Hindlimb muscle (tissue), 1 donor: ENCODE measurements at places on chromosomes 2 and 18. TPM values are rescaled to one million over a fixed set of nuclear protein-coding genes. Genes with fewer than 3 reads are reported as not detected.

DNA sequence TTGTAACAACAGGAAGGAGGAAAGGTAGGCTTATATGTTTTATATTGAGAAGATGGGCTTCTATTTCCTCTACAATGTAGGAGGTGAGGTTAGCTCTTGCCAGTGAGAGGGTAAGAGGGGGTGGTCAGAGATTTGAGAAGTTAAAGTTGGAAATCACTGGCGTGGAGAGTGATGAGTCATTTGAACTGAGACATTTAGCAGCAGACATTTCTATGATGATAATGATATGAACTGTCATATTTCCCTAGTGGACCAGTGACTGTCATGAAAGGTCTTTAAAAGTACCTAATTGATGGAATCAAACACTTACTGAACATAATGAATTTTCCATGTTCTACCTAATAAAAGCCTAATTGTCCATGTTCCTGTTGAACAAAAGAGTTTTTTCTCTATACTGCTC lies 126.1 kb downstream of the FAM161A start:
- no peak for DNase-seq

GRCh38 chr2:67389286-67389685 lies 7.8 kb upstream of the ETAA1 start:
- no peak for DNase-seq

DNA sequence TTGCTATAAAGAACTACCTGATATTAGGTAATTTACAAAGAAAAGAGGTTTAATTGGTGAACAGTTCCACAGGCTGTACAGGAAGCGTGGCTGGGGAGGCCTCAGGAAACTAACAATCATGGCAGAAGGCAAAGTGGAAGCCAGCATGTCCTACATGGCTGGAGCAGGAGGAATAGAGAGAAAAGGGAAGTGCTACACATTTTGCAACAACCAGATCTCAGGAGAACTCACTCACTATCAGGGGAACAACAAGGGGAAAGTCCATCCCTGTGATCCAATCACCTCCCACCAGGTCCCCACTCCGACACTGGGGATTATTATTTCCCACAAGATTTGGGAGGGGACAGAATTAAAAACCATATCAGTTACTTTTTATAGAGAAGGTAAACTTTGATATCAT lies 273.5 kb upstream of the MMADHC start:
- no peak for DNase-seq

- DNase-seq: no peak
Measured at GRCh38 chr18:42632801-42633200, 482.7 kb downstream of the RIT2 start.

DNA sequence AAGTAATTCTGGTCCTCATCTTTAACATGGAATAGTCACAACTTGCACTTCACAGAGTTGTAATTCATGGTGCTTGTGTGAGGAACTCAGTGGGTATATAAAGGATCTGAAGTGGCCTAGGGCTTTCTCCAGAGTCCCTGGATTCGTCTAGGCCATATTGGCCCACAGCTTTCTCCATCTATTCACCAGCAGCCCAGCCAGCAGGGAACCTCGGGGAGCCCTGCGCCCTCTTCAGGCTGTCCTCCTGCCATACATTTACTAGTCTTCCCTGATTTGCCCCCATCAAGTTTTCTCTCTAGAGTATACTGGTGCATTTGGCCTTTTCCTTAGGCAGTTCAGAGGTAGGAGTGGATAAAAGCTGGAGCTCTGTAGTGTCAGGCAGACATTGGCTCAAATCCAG lies 278.3 kb downstream of the MYCN start:
- DNase-seq: no peak

DNA sequence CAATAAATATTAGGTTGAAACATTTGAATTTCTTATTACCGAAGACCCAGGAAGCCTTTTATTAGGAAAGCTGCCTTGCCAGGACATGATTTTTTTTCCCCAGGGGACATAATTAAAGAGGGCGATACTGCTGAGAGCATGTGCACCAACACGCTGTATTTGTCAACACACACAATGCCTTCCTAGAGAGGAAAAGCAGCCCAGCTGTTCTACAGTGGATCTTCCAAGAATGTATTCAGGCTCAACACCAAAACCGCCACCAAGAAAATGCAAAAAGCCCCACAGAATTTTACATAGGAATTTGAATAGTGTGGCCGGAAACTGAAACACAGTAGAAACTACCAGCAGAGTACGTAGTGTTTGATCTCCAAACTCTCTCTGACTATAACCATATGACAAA lies 320.4 kb downstream of the DLGAP1 start:
- no peak for DNase-seq

GRCh38 chr18:8813611-8814010 lies 108.3 kb downstream of the MTCL1 start:
- no peak for DNase-seq

DNA sequence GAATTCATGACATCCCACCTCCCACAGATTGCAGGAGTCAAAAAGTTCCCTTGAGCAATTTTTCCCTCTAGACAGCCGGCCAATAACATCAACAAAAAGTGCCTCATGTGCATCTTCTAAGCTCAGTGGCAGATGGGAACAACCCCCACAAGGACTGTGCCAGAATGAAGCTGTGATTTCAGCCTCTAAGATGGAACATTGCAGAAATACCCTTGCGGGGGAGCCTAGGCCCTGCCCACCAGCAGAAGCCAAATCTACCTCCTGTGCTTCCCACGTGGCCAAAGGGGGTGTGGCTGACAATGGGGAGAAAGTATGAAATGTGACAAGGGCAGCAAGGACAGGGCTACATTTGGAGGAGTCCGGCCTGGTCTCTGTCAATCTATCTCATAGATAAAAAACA lies 482.3 kb downstream of the TGIF1 start:
- DNase-seq: no peak

GRCh38 chr2:42132191-42132965 lies 36.8 kb upstream of the EML4 start:
- DNase-seq: no peak

DNA sequence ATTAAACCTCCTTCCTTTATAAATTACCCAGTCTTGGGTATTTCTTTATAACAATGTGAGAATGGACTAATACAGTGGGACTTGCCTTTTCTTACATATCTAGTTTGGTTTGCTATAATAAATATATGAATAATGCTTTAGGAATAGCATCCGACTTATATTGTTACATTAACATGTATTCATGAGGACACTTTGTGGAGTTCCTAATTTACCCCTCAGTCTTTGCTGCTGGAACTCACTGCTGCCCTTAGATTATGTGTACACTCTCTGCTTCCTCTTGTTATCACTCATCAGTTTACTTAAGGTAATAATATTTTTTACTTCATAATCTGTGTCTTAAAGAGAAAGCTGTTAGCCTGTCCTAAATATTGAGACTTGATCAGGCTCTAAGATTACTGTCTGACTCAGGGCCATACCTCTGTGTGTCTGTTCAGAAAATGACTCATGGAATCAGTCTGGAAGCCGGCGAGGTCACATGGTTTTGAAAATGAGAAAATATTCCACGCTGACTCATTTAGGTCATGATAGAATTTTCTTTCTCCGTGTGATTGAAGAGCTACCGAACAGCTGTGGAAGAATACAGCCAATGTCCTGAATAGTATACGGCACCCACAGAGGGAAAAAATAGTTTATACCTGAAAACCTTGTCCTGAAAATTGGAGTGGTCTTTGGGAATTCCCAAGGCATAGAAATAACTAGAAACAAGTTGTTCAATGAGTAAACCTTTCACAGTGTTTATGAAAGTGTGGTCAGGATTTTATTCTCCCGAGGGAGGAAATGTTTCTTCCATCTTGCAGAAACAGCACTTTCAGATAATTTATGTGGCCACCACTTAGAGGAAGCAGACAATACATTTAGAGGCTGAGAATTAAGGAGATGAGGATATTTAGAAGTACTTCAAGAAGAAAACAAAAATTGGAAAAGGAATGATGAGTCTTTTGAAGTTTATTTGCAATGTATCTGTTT lies 156.4 kb downstream of the DSEL start:
- peak; percentile 85 for DNase-seq

DNA sequence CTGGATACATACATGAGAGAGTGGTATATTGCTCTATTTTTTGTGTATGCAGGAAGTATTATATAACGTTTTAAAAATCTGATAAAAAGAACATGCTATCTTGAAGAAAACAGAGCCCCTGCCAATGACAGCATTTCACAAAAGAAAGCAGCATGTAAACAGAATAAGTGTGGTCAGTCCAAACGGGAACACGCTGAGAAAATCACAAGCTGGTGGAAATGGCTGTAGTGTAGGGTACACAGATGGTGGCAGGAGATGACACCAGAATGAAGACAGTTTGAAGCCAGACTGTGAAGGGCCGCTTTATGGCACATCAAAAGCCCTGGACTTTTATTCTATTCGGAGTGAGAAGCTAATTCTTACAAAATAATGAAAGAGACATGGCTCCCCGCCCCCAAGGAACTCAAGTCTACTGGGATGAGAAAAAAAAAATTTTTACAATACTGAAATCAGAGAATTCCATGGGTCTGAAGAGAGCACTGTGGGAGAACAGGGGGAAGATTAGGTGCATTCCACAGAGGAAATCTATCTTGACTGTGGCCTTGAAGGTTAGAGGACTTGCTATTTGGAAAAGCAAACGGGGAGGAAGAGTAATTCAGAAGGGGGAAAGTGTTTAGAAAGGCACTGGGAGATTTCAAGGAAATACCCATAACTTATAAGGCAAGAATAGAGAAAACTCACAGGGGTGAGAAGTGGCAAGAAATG lies 217.7 kb upstream of the SMAD7 start:
- DNase-seq: no peak

DNA sequence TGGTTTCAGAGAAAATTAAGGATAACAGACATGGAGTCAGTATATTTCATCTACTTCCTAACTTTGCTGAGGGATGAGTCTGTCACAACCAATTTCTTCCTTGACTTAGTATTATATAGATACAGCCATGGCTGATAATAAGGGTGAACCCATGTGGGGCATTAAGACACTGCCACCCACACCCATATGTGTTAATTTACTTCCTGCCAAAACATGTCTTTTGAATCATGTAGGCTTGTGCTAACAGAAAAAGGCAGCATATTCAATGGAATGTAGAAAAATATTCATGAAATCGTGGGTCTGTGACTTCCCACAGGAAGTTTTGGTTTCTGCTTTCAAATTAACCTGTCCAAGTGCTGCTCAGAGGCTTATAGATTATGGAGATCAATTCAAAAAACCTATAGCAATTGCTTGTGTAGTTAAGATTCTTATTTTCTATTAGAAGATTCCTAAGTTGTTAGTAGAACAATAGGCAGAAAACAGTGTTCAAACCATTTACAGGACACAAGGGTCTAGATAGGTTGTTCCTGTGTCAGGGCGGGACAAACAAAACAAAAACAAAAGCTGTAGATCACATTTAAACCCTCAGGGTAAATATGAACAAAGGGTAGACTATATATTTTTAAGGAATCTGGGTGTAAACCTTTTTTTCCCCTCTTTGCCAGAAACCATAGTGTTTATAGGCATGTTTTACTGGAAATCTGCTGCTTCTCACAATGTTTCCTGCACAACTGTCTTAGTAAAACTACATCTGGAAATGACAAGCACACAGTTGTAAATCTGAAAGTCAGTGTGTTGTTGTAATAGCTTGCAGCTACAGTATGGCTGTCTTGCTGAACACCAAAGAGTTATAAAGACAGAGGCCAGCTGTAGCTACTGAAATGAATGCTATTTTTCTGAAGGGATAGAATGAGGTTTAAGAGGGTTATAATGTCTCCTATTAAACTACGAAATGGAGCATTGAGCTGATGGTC lies 691.2 kb downstream of the EPHA4 start:
- DNase-seq: no peak

DNA sequence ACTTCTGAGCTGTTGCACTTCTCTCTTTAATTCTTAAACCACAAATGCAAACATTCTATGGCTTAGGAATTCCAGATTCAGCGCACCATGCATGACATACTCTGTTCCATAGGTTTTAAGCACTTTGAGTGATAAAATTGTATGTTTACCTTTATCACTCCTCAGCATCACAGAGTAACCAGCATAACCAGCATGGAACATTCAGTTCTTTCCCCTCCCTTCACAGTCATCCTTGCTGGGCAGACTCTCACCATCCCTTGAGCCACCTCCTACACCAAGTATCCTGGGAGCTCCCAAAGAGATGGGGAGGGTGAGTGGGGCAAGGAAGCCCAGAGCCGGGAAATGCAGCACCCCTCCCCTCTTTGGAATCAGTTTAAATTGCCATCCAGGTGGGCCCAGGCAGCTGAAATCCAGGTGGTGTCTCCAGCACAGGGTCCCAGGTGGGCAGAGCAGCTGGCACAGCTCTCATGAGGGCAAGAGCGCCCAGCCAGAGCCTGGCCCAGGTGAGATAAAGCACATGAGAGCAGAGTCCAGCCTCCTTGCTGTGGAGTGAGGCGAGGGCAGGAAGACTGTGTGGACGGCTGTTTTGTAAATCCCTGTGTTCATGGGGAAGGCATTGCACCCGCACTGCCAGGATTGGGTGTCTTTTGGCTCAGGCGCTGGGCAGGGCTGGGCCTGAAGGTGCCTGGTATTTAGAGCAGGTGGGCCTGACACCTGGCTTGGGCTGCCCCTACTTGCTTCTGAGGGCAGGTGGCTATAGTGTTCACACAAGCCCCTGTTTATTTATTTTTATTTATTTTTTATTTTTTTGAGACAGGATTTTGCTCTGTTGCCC lies 36.8 kb downstream of the LAMA3 start:
- no peak for DNase-seq

ANKRD29 gene
- polyA plus RNA-seq: 5.1 TPM

CGREF1 gene
- polyA plus RNA-seq: 0.75 TPM

MEP1B gene
- polyA plus RNA-seq: not detected

ERFE gene
- polyA plus RNA-seq: 6.3 TPM

SUPT7L gene
- polyA plus RNA-seq: 33.8 TPM

SNTG2 gene
- not detected for polyA plus RNA-seq
